ENCODE measurements at places on chromosomes 13 and 19.

- no peak for DNase-seq
These were observed 46.4 kb downstream of the GGACT start for GRCh38 chr13:100541897-100542825.

GRCh38 chr13:40629678-40630384 is 36.6 kb downstream of the FOXO1 start:
- no peak for DNase-seq

DNA sequence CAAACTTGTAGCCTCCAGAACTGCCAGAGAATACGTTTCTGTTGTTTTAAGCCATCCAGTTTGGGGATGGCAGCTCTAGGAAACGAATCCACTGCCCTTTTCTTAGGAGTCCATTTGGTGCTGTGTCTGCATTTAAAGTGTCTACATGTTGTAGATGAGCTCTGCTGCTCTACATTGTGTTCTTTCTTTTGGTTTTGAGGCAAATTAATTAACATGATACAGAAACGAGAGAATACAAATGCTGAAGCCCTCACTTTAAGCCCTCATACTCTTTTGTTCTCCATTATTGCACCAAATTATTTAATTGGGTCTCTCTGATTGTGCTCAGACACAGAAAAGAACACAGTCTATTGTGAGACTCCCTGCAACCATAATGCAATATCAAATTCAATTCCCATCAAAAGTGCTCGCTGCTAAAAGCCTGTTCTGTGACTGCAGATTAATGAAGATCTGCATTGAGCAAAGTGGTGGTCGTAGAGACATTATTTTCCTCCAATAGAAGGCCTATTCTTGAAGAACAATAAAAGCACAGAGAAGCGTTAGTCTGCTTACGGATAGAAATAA is 166.3 kb upstream of the SOX21 start:
- DNase-seq = no peak

- no peak for DNase-seq
These were observed 134.0 kb downstream of the COG6 start for GRCh38 chr13:39789451-39789850.

- DNase-seq = no peak
These were observed 41.8 kb downstream of the RFC3 start for GRCh38 chr13:33859691-33860303.

DNA sequence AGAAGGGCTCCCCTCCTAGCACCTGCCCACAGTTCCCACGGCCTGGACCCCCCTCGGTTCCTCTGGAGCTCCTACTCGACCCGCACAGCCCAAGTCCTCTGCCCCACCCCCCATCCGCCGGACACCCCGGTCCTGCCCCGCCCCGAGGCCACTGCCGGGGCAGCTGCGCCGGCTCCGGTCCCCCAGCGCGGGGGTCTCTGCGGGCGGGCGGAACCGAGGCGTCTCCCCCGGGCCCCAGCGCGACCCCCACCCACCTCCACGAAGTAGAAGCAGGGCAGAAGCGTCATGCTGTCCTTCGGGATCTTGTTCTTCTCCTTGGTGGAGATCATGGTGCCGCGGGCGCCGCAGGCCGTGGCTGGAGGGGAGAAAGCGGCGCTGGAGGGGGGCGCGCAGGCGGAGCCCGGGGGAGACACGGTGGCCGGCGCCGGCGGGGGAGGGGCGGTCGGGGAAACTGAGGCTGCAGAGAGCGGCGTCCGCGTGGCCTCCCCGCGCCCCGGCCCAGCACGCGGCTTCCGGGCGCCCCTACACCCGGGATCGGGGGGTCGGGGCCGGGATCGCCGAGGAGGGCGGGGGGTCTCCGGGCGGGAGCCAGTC is 427 bp downstream of the PLPPR3 start:
- no peak for DNase-seq

DNA sequence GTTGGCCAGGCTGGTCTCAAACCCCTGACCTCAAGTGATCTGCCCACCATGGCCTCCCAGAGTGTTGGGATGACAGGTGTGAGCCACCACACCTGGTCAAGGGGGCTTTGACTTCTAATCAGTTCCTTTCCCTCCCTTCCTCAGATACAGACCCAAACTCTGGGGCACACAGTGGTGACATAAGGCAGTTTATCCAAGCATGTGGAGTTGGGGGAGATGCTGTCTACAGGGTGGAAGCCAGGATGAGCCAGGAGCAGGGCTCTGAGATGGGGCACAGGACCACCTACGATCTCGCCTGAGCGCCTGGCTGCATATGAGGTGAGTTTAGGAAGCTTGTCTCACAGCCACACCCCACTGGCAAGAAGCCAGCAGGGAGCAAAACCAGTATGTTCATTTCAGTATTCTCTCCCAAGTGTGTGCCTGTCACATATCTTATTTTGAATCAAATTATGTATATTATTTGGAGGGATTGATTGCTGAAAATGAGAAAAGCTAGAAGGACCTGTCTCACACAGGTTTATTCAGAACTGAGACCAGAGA is 67.7 kb downstream of the KCTD15 start:
- no peak for DNase-seq

DNA sequence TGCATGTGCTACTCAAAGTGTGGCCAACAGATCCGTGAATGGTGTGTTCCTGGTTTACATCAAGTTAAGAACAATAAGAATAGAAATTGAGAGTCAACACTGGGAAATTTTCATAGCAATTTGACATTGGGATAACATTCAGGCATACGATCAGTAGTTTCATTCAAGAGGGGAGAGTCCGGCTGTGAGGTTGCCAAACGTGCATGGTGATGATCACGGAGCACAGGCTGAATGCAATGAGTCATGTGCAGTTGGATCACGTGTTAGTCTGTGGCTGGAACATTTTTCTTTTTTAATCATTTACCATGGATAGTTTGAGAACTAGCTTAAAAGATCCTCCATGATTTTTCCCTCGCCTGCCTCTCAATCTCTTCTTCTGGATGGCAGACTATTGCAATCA is 2.5 kb upstream of the DCT start:
- DNase-seq = no peak

DNA sequence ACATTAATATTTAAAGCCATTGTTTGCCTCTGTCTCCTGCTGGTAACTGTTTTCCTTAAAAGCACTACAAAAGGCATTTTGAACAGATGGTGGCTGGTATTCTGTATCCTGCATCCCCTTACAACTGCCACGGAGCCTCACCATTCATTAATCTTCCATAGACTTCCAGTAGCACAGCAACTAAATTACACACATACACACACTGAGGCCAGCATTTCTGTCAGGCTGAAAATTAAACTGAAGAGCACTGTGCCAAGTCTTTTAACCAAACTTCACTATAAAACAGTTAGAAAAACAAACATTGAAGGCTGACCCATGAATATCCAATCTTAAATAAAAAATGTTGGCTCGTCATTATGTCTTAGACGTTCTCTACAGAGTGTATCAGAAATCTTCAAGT is 697.8 kb downstream of the DACH1 start:
- DNase-seq = no peak

DNA sequence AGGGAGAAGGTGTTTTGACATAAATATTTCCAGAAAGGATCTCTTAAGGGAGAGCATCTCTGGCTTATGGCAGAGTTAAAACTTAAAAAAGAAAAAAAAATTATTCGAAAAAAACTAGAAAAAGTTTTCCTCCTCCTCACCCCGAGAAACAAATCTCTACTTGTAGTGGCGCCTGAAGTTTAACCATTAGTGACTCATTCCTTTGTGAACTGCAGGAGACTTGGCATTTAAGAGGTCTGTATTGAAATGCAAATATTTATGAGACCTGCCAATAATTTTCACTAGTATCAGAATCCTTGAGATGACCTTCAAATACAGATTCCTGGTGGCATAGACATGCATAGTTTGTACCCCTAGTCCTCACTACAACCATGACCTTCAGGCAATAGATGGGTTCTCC is 64.9 kb upstream of the MED4 start:
- no peak for DNase-seq

GRCh38 chr13:95155504-95155903 is 145.7 kb downstream of the ABCC4 start:
- no peak for DNase-seq

DNA sequence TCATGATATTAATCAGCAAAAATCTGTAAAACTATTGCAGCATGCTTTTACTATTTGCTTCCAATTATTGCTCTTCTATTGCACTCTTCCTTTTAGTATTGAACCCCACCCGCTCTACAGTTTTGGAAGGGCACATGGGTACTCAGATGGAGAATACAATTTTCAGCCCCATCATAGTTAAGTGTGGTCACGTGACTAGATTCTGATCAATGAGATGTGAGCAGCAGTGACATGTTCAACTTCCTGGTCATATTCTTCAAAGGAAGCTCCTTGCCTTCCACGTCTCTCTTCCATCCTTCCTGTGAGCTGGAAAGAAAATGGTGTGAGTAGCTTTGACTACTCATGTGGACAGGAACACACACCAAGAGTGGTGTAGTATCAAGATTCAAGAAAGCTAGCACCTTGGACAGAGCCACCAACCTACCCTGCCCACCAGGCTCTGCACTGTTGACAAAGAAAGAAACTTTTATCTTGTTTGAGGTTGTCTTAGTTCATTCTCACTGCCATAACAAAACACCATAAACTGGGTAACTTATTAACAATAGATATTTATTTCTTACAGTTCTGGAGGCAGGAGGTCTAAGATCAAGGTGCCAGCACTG is 3.8 kb upstream of the FGF14 start:
- DNase-seq = no peak

DNA sequence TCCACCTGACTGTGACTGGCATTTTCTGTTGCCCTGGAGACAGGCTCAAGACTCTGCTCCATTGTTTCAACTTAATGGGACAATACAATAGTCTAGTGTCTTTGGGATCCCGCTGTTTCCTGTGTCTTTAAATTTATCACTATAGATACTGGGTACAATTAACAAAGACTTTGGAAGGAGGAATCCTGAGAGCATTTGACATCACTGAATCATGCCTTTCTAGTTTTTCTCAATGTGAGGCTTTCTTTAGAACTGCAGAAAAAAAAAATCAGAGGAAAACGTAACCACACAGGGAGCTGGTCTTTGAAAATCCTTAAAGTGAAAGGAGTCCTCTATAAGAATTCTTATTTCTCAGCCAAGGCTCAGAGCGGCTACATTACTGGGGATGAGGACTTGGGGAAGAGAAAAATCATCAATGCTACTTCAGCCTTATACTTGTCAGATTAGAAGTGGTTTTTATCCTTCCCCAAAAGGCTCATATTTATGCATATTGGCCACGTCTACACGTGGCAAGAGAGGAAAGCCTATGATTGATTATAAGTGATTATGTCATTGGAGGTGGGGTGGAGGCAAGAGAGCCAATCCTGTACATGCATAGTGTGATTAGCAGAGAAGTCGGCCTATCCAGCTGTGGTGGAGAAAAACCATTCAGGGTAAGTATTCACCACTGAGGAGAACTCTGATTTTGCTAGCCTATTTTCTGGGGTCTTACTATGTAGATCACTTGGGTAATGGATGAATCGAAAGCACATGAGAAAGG is 34.4 kb upstream of the UBL3 start:
- no peak for DNase-seq

- no peak for DNase-seq
These were observed 9.0 kb downstream of the COL4A1 start for GRCh38 chr13:110297766-110298504.

GRCh38 chr13:75872980-75873379 is 236.8 kb downstream of the LMO7 start:
- DNase-seq = no peak

- no peak for DNase-seq
These were observed 8.2 kb downstream of the SMIM24 start for GRCh38 chr19:3471954-3472655.

DNA sequence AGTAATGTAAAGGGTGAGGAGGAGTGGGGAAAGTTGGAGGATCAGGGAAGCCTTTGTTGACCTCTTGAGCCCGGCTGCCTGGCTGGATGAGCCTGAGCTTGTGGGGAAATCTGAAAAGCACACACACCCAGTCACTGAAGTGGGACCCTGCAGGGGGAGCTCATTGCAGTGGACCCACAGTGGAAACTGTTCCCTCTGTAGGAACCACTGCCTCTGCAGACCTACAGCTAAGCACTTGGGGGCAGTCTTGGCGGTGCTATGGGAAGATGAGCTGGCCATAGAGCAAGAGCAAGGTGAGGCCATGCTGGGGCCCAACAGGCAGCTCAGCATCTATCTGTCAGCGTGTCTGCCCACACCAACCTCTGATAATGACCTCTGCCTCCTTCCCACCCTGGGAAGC is 294.8 kb downstream of the TSHZ3 start:
- DNase-seq = peak; percentile 27

- DNase-seq = no peak
These were observed 176.5 kb upstream of the UBL3 start for GRCh38 chr13:30026909-30027308.

DNA sequence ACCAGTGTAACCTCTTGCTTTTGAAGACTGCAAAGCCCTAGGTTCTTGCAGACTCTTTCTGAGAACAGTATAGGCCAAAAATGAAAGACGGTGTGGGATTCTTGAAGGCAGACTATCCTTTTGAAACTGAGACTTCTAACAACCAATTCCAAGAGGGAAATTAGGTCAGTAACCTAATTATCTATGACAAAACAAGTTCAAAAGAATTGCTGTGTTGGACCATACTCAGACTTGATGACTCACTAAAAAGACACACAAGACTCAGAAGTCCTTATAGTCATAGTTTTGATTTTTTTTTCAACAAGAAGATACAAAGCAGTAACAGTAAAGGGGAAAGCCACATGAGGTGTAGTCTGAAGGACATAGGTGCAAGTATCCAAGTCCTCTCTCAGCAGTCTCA is 624.0 kb upstream of the GPC6 start:
- DNase-seq = no peak

- no peak for DNase-seq
These were observed 1.8 kb downstream of the SBK3 start for GRCh38 chr19:55543567-55543966.

Data from stimulated activated CD4-positive, alpha-beta T cell treated with anti-CD3 and anti-CD28 coated beads, Interleukin-15, amount 100 ng/mL, for 48 hours (primary cell).